ENCODE measurements at places on chromosomes 2 and 18.

GRCh38 chr2:150428641-150429040, 58.8 kb downstream of the RND3 start:
- no peak for DNase-seq

GRCh38 chr2:203535078-203535783, at the start of gene RAPH1:
Gene RAPH1, minus strand, starts transcription at chr2:203535301. Its CDS starts 39,948 bp downstream, at chr2:203495353.
- peak; percentile 76 for DNase-seq

GRCh38 chr18:32770054-32770665, 2.7 kb downstream of the KLHL14 start:
- no peak for DNase-seq

DNA sequence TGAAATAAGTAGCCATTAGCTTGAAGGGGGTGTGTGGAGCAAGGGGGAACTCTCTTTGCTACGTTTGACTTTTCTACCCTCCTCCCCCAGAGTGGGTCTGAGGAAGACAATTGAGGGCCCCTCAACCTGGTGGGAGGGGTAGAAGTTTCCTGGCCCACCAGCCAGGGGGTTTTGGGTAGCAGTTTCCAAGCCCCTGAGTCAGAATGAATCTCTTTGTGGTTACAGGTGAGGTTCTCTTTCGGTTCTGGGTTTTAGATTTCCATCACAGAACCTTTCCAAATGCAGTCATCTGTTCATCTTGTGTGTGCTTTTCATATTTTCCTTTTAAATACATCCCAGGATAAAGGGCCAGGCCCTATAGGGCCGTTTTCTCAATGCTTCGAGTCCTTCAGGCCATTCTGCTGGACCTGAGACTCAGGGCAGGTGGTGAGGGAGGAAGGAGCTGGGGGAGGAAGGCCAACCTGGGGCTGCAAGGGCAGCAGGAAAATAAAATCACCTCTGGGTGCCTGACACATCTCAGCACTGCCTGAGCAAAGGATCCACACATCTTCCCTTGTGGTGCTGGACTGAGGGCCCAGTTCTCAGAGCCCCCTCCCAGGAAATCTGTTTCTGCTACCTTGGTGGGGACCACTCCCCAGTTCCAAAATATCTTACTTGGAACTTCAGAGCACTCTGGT, 4.7 kb downstream of the LBH start:
- DNase-seq = no peak

- no peak for DNase-seq
Measured at GRCh38 chr2:36270758-36271157, 84.8 kb upstream of the CRIM1 start.

DNA sequence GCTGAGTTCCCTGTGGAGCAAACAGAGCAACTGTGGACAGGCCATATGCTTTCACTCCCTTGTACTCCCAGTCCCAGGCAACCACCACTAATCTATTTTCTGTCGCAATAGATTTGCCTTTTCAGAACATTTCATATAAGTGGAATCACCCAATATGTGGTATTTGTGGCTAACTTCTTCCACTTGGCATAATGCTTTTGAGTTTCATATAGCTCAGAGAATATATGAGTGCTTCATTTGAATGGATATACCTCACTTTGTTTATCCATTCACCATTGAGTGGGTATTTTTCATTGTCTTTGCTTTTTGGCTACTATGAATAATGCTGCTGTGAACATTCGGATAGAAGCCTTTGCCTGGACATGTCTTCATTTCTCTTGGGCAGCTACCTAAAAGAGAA, 151.9 kb downstream of the CERS6 start:
- DNase-seq = no peak

DNA sequence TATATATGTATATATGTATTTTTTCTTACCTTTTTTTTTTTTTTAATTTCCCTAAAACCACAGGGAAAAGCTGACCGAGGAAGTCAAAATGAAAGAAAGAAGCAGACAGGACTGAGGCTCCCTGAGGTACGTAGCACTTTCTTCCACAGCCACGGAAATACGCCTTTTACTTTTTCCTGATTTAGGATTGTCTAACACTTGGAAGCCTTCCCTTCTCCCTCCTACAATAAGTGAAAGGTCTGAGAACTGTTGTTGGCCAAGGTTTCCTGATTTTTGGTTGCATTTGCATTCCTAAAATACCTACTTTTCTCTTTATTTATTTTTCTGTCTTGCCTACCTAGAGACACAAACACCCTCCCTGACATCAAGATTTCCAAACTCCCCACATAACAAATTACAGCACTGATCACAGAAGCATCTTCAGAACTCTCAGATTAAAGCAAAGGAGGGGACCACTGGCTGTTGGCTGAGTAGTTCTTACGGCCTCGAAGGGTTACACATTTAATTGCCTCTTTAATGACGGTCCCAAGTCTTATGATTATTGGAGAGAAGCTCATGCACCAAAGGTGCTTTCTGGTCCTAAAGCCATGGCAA, 778.5 kb upstream of the FANCL start:
- no peak for DNase-seq

- DNase-seq = no peak
Measured at GRCh38 chr2:74551530-74551929, 2.2 kb downstream of the LOXL3 start.

DNA sequence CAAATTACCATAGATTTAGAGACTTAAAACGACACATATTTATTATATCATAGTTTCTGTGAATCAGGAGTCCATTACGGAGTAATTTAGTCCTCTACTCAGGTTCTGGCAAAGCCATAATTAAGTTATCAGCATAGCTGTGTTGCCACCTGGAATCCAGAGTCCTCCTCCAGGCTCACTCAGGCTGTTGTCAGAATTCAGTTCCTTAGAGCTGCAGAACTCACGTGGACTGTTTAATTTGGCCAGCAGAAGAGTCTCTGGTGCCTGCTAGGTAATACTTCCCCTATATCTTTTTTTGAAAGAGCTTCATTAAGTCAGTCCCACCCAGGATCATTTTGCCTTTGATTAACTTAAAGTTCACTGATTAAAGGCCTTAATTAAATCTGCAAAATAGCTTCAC, 891.5 kb downstream of the SUCLG1 start:
- no peak for DNase-seq

DNA sequence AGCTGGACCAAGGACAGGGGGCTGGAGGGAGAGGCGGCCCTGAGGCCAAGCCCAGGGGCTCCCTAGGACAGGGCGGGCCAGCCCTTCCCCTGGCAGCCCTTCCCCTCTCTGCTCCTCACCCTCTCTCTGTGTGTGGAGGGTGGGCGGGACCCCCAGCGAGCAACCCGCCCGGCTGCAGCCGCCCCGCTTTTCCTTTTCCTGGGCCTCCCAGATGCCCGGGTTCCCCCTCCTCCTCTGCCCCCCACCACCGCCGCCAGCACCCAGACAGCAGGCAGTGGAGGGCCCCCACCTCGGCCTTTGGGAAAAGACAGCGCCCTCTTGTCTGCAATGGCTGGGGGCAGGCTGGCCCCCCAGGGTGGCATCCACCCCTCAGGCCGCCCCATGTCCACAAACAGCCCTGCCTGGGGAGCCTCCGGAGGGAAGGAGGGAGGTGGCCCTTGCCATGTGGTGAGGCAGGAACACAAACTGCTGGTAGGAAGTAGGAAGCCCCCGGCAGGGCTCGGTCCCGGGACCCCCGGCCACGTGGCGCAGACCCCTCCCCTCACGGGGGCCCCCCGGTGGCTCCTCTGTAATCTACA, 135.1 kb upstream of the CTDP1 start:
- DNase-seq = no peak

DNA sequence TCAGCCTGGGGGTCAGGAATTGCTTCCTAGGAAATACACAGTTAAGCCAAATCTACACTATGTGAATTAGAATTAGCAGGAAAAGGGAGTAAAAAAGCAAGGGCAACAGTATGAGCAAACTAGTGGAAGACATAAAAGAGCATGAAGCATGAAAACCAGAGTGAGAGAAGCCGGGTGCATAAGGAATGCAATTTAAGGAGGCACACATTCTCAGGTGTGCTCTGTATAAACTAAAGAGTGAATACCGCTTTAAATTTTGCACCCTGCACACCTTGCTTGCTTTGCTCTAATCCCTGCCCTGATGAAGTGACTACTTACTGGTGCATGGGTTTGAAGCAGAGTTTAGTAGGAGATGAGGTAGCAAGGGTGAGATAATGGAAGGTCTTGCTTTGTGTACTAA, 65.7 kb upstream of the EPHA4 start:
- no peak for DNase-seq

DNA sequence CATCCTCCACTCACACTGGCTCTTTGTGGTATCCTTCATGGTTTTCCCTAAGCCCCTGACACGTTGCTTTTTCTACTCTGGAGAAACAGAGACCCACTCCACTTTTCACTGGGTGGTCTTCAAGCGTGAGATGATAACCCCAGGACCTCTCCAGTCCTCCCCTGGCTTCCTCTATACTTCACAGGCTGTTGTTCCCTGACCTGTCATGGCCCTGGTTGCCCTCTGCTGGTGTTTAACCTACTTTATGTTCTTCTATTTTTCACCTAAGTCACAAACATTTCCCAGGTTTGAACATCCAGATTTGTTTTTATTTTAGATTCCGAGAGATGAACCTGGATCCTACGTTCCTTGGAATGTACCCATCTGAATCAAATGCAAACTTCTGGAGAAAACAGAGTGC, 84.5 kb downstream of the AOX1 start:
- DNase-seq = no peak

DNA sequence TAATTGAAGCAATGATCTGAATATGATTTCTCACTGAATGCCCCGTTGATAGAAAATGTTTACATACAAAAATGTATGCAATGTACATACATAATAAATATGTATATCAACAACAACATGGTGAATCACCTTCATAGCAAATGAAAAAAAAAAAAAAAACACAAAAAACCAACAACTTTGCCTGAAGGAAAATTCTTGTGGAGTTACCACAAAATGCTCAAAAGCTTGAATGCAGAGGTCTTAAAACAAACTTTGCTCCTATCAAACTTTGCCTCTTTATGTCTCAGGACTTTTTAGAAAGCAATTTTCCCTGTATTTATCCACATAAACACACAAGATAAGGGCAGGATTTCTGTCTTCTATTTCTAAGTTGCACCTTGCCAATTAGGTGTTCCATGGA, 92.9 kb upstream of the SIX2 start:
- DNase-seq = no peak

DNA sequence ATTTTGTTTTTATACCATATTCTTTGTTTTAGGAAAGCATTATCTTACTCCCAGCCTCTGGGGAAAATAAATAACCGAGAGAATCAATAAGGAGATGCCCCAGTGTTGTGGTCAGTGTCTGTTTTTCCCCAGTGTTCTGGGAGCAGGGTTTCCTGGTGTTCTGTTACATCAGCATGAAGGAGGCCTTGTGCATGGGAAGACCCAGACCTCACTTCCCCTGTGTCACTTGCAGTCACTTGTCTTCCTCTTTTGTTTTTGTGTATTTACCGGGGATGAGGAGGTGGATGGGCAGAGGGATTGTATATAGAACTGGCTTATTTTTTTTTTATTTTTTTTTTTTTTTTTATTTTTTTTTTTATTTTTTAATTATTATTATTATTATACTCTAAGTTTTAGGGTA, 45.0 kb upstream of the MGAT5 start:
- DNase-seq = no peak

DNA sequence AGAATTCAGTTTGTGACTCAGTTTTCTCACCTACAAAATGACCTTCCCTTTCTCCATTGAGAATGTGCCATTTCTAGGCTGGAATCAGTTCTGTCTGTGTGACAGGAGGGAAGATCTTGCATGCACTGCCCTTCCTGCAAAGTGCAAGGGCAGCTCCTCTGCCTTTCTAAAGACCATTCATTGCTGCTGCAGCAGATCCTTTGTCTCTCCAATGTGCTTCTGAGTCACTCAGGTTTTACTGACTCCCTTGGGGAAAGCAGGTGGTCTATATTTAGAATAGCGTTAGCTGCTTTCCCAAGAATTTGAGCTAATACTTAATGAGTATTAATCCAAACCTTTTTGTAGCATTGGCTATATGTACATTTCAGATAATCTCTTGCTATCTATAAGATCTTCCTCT, 62.5 kb downstream of the DAW1 start:
- no peak for DNase-seq

DNA sequence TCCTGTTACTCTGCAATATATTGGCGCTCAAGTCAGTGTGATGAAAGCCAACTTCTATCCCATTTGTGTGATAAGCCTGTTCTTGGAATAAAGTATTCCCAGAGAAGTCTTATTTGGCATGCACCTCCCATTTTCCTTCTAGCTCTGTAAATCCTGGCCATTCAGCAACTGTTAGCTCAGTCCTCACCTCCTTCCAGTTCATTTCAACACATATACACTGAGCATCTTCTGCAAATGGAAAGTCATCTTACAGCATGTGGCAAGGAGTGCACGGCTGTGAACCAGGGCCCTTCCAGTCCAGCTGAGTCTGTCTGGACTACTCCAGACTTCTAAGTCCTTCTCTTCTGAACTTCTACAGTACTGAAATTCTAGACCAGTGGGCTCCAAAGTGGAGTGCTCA, 53.1 kb downstream of the SPATS2L start:
- DNase-seq = no peak

- DNase-seq = no peak
Measured at GRCh38 chr2:126933711-126934091, 35.0 kb downstream of the TEX51 start.

DNA sequence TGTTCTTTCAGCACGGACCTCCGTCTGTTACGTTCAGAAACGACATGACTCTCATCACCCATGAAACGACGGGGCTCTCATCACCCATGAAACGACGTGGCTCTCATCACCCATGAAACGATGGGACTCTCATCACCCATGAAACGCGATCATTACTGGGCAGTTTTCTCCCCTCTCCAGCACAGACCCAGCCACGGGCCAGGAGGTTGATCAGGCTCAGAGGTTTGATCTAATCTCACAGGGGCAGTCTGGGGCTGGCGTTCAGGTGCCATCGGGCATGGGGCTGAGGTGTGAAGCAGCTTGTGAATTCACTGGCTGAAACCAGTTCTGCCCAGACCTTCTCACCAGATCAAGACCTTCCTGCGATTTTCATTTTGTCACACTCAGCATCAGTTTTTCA, 296.4 kb downstream of the NDUFA10 start:
- no peak for DNase-seq

- DNase-seq = no peak
Measured at GRCh38 chr18:63150942-63151421, 168.6 kb downstream of the BCL2 start.

- DNase-seq = no peak
Measured at GRCh38 chr18:48228841-48229240, 180.3 kb downstream of the ZBTB7C start.

- DNase-seq = no peak
Measured at GRCh38 chr2:240428245-240428644, 7.2 kb upstream of the GPC1 start.

GRCh38 chr2:179751163-179751809, 110.1 kb downstream of the ZNF385B start:
- no peak for DNase-seq
